Activated gamma-delta T cell (primary cell): ENCODE measurements at places on chromosomes 12 and 14.

DNA sequence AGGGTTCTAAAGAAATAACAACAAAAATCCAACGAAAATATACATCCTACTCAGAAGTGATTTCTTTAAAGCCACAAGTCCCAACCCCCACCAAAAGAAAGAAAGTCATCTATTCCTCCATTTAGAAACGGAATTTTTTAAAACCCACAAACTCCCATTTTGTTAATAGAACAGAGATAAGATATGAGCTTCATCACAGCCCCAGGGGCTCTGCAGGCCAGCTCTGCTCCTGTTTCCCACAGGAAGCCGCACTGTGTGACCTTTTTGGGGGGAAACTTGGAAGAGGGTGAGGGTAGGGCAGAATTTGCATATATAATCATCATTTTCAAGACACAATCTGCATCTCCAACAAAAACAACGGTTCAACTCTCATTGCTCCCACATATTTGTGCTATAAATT, 2.8 kb downstream of the FBXL14 start:
- DNase-seq: no peak

DNA sequence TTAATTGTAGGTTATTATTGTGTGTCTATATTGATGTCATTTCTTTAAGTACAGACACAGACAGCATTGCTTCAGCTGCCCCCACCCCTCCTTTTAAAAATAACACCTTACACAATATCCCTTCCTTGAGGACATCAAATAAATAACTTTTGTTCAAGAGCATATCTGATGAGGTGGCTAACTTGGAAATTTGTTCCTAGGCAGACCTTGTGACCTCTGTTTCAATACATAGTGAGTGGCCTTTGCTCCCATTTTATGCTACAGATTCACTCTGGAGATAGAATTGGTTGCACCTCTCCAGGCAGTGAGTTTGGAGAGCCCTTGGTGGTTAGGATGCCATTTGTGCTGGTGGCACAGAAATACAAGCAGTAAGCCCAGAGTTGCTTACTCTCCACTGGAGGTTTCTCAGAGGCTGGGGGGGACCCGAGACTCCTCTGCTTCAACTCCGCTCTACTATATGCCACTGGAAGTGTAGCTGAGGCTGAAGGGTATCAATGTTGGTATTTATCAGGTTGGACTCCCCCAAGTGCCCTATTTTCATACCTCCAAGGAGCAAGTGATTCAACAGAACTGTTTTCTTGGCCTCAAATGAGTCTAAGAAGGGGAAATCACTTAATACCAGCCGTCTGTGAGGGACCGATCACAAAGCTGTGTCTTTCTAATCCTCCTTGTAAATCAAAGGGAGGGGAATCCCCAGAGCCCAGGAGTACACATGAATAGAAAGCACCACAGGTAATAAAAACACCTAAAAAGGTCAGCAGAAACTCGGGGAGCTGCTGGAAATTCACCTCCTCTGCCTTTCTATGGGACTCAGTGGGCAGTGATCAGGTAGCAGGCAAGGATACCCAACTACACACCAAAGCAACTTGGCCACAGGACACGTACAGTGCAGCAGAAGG, 463.1 kb downstream of the RAD51B start:
- no peak for DNase-seq

- no peak for DNase-seq
These were observed 294.3 kb downstream of the APAF1 start for GRCh38 chr12:98939350-98939749.

DNA sequence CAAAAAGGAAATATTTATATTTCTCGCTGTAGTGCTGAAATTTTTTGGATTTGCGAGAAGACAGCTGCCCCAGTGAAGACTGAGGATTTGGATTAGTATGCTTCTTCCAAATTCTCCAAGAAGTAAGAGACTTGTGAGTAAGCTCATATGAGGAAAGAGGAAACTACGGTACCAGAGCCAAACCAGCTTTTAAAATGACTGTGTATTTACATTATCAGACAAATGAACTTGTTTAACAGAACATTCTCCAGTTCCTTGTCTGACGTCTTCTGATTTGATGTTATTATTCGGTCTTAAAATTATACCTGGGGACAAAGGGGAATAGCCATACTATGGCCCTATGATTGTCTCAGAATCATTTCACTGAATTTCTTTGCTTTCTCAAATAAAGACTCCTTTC, 8.0 kb downstream of the CLEC12B start:
- no peak for DNase-seq

DNA sequence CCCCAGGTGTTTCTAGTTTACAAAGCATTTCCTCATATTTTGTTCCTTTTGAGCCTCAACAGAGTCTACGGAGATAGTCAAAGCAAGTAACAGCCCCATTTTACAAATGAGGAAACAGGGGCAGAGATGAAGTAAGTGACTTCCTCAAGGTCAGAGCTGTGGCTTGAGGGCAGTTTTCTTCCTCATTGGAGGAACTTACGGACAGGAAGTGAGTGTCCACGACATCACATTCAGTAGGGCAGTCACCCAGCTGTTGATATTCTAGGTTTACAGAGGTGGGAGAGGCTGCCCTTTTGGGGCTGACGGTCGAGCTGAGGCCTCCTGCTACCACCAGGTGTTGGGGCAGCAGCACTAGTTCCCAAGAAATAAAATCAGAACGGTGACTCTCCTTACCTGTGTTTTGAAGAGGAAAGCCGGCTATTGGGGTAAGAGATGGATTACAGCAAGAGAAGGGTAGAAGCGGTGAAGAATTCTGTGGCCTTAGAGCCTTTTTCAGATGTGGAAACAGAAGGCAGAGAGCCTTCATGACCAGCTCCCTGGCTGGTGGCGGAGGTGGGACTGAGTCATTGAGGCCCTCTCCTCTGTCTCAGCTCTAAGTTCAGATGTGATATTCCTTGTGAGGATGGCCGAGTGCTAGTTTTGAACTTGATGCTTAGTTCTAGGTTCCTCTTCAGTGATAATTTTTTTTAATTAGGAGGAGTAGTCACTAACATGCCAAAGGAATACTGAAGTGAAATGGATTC, 41.7 kb downstream of the SUSD6 start:
- DNase-seq: no peak

GRCh38 chr12:76717314-76717713, 46.6 kb upstream of the ZDHHC17 start:
- DNase-seq: no peak

- DNase-seq: peak; percentile 64
These were observed 864 bp downstream of the DNAJC22 start for GRCh38 chr12:49347311-49348193.

DNA sequence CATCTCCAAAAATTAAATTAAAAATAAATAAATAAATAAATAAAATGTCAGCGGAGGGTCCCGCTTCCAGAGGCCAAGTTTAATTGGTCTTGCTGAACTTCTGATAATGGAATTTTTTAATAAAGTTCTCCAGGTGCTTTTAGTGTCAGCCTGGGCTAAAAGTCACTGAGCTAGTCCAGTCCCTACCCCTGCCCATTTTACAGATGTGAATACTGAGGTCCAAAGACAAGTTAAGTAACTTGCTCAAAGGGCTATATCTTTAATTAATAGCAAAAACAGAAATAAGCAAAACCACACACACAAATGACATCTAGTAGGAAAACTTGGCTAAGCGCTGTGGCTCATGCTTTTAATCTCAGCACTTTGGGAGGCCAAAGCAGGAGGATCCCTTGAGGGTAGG, 5.6 kb upstream of the RFC5 start:
- no peak for DNase-seq

- DNase-seq: no peak
These were observed 71.1 kb downstream of the AVPR1A start for GRCh38 chr12:63079791-63080502.

DNA sequence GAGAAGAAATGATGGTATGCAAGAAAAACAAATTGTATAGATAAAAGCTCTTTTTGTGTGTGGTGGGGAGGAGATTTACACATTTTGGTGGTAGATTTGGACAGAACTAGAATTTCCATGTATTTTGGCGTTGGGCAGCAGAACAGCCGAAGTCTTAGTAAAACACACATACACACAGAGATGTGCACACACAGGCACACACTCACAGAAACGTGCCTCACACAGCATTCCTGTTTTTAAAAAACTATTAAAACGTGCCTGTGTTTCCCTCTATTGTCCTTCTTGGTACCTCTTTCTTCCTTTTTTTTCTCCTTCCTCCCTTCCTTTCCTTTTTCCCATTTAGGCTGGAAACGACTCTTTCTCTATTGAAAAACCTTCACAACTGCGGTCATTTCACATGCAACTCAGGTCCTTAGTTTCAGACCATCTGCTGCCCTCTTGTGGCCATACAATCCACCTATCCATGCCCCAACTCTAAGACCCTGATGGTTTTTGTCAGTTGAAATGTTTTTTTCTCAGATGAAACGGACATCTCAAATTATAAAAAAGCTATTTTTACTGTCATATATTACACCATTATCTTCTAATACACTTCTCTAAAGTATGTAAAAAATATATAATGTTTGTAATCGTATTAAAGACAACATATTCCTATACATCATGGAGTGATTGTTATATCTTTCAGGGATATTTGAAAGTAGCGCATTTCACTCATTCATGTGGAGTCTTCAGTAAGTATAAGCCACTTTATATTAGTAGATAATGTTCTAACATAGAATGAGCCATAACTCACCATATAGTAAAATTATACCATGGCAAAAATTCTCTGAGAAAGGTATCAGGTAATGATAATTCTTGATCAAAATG, 386.7 kb upstream of the NOVA1 start:
- no peak for DNase-seq

- DNase-seq: no peak
These were observed 20.2 kb downstream of the GLRX5 start for GRCh38 chr14:95555053-95555452.

GRCh38 chr12:57250541-57250940, 446 bp downstream of the STAC3 start:
- no peak for DNase-seq

- DNase-seq: no peak
These were observed 138.6 kb upstream of the VRK1 start for GRCh38 chr14:96658611-96659010.

DNA sequence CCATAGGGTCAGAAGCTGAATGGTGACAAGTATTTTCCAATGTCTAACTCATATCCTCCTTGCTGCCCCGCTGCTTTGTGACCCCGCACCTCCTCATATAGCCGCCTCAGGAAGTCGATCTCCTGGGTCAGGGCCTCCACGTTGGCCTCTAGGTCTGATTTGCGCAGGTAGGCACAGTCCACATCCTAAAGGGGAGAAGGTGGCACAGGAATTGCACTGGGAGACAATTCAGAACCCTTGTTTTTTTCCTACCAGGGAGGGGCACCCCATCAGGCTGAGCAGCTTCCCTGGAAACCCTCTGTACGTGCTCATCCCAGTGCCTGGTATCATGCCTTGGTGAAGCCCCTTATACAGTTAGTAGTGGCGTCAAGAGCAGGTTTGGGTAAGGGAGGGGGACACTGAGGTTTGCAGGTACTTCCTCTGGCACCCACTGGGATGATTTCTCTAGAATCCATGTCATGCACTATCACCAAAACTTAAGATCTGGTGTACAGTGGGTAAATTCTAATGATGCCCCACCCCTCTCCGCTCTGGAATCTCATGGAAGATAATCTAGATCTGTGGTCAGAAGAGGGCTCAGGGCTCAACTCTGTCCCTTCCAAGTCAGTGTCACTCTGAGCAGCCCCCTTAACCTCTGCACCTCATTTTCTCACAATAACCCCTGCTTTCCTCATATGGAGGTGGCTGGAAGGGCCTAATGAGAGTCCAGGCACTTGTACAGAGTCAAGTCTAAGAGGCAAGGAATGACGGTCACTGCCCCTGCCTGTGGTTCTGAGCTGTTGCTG, 20.1 kb upstream of the KRT86 start:
- DNase-seq: no peak

DNA sequence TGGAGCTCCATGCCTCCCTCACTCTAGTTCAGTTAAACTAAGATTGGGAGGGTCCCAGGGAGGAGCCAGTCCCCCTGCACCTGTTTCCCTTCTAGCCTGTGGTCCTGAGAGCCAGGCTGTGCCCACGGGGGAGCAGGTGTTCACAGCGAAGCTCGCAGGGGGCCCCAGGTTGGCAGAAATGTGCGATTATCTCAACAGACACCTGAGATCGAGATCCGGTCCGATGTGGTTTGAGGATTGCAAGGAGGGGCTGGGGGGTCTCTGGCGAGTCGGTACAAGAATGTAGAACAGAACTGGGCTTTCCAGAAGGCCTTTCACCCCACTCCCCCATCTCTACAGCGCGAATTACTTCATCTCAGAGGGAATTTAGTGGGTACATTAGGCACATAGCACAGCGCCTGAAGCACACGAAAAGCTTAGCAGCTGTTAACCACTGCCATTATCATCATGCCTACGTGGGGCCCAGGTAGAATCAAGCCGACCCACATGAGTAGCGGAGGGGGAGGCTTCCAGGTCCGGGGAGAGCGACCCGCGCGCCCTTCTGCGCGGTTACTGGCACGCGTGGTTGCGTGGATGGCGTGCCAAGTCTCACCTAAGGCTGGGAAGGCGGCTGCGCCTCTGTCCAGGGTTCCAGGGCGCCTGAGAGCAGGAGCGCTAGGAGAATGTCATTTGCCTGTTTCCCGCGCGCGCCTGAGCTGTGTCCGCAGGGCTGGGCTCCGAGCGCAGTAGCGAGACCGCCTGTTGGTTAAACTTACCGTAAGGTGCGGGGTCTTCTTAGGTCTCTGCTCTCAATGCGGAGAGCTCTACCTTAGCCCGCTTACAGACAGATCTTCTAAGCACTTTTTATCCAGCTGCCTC, 1539.5 kb upstream of the TMEM132C start:
- DNase-seq: no peak

DNA sequence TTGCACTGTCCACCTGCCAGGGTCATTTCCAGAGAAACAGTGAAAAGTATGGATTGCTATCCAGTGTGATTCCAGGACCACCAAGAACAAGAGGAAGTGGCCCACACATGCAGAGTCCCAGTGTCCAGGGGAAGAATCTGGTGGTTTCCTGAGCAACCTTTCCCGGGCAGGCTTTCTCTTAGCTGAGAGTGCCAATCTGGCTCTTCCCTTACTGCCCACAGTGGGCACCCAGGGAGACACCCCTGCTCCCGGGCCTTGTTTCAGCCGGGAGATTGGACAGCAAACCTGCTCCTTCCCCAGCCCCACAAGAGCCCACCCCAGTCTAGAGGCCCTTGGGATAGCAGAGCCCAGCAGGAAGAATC, 62.1 kb downstream of the VWF start:
- DNase-seq: no peak

- DNase-seq: no peak
These were observed 32.4 kb downstream of the CCDC88C start for GRCh38 chr14:91385224-91385623.

DNA sequence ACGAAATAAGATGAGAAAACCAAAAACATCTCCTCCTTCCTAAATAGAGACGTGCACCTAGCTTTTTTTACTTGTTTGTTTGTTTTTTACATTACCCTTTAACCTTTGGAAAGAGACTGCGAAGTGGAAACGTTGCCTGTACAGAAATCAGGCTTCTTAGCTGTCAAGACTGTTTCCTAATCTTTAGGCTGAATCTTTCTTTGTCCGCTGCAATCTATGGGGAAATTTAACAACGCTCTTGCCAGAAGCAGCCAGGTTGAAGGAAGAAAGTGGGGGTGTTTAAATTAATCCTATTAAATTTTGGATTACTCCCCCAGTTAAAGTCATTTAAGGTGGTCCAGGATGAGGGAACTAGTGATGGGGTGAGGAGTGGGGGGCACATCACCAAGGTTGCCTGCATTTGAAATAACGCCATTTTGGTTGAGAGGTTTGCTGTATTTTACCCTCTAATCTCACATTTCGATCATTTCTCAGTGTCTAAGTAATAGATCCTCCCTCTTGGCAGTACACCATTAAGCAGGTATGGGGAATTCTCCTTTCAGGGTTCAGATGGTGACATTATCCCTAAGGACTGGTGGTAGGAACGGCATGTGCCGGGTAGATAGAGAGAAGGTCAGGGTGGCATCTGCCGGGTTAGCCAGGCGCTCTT, 2.6 kb downstream of the FLRT2 start:
- no peak for DNase-seq

GRCh38 chr14:50769863-50770500, 61.0 kb downstream of the NIN start:
- no peak for DNase-seq

- no peak for DNase-seq
These were observed 17.3 kb downstream of the LRTM2 start for GRCh38 chr12:1837541-1838204.
